ENCODE measurements at places on chromosomes 3 and 15.

DNA sequence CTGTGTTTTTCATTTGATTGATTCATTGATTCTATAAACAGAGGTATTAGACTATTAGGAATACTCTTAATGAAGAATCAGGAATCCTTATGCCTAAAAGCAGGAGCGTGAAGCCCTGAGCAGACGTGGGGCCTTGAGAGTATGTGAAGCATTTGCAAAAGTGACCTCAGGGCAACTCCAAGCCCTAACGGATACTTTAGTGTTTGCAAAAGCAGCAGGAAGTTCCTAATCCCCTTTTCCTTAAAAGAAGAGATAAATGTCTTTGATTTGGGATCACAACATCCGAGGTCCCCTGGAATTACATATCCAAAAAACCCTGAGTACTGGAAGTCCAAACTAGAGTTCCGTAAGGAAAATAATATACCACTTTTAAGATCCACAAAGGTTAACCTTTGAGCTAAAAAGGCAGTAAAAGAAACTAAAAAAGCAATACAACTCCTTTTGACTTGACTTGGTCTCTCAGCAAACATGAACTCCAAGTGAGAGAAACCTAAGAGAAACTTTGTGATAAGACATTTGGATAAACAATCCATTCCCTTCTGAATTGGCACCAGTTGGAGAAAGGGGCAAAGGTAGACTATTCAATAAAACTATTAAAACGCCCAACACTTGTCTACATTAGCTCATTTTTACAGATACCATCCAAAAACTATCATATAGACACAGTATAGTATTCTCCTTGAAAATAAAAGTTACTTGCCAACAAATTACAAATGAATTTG lies 27.4 kb downstream of the PRTG start:
- DNase-seq = no peak

DNA sequence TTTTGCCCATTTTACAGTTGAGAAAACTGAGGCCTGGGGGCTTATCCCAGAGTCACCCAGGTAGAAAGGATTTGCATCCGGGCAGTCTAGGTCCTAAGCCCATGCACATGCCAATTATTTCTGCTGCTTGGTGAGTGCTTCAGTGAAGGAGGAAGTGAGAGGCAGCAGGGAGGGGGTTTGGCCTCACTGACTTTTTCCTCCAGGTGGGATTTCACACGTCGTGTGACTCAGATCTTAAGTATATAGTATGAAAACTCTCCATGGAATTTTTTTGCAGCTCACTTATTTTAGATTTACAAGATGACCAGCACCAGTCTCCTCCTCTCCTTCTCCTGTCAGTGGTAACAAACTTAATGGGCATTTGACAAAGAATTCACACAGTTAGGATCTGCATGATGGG lies 4.6 kb downstream of the ITGA11 start:
- no peak for DNase-seq

GRCh38 chr3:116037954-116038911 lies 407.1 kb downstream of the LSAMP start:
- no peak for DNase-seq

GRCh38 chr15:28096670-28097431 lies 2.3 kb downstream of the OCA2 start:
- no peak for DNase-seq

- DNase-seq = no peak
Observed at GRCh38 chr3:150081084-150081483, 110.4 kb upstream of the PFN2 start.

DNA sequence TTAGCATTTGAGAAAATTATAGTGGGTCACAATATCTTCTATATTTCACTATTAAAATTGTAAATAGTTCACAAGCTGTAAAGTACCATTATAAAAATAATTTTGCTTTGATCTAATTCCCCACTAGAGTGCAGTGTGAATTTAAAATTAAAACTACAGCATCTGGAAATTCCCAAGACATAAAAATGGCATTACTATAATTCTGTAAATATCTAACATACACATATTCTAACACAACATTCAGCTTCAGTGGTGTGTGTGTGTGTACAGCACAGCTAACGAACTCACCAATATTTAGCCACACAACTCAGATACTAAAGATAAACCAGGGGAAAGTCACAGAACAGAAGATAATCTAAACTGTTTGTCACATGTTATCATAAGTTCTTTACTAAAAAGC lies 424.9 kb upstream of the ZNF385D start:
- DNase-seq = no peak

- DNase-seq = peak; percentile 68
Observed at GRCh38 chr3:125585595-125586223, 9.6 kb downstream of the OSBPL11 start.

DNA sequence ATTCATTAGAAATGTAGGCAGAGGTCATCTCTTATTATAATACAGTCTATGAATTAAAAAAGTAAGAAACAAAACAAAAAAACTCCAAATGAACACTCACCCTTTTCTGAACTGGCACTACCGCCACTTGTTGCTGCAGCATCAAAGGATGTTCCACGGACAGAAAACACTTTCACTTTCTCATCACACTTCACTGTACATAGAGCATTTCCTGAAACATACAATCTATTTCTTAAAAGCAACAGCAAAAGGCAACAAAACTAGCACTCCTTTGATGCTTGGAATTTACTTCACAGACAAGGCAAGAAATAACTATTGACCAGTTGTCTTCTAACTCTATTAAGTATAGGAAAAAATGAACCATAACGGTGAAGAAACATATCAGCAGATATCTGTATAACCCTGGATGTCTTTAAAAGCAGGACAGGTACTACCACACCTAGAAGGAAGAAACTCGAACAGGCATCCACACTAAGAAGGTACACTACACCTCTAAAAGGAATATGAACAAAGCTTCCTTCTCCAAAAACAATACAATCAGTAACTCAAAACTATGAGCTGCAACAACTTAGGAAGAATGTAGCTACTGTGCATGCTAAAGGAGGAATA lies 24.9 kb downstream of the ETFA start:
- DNase-seq = no peak

DNA sequence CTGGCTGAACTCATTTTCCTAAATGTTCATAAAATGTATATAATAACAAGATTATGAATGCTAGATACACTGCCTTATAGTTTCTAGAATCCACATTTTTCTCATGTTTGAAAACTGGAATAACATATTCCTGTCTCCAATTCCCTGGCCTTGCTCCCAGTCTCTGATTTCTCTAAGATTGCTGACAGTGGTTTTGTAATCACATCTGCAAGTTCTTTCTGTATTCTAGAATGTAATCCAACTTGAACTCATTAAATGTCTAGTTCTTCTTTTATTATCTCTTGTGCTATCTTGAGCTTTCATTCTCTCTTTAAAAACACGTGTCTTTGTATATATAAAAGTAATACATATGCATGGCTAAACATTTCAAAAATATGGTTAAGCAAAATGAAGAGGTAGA lies 215.2 kb upstream of the ADAMTS9 start:
- no peak for DNase-seq

DNA sequence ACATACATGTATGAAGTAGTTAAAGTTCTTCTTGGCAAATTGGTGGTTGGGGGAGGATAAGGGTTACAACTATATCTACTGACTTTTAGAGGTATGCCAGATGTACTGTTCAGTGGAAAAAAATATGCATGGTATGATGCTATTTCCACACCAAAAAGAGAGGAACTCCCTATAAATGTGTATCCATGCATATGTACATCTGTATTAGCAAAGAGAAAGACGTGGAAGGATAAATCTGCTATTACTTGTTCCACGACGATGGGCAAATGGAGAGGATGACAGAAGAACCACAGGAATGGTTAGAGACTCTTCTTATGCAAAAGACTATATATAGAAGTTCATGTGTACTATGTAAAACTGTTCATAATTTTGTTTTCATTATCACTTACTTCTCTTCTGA lies 197.6 kb downstream of the RORA start:
- no peak for DNase-seq

- no peak for DNase-seq
Observed at GRCh38 chr3:111481551-111481950, 60.4 kb upstream of the CD96 start.

DNA sequence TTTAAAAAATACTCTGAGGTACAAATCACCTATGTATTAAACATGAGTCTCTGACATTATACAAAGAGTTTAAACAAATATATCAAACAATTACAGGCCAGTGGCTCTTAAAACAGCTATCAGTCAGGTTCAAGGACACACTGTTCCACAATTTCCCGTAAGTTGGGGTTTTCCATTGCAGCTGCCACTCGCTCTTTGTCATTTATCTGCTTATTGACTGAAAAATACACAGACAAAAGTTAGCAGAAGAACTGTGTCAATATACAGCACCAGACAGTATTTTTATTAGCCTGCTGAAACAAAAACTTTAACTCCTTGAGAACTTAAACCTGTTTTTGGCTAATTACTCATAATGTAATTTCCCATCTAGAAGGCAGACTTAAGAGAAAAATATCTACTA lies 20.8 kb downstream of the CIAO2A start:
- no peak for DNase-seq

GRCh38 chr15:60721707-60722106 lies 242.8 kb upstream of the ICE2 start:
- DNase-seq = no peak

DNA sequence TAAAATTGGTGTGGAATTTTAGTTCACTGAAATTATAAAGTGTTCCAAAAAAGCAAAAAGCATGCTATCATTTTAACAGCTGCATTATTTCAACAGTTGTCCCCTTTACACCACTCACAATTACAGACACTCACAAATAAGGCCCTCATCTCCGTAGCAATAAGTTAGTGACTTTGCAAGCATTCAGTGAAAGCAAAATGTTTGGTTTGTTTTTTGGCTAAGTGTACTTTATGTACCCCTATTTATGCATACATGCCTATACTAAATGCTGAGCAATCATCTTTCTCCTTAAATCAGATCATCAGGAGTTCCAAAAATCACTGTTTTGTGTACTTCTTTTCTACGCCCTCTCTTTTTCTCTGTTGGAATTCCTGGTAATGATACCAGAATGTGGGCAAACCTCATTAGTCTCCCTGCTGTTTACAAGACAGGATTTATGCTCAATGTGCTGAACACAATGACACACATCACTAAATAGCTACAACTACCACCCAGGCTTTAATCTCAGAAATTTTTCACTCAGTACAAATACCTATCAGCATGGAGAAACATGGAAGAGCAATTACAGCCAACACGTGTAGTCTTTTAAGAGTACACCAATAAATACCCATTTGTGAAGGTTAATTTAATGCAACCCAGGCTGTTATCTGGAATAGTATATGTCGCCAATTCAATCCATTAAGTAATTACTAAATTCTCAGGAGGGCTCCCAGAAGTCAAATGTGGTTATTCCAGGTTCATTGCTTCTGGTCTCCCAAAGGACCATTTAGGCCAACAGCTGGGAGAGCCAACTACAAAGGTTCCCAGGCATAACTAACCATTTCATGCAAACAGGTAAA lies 12.0 kb downstream of the ALDH1A2 start:
- DNase-seq = no peak

GRCh38 chr3:53226841-53227407 lies 28.9 kb downstream of the TKT start:
- no peak for DNase-seq

- DNase-seq = peak; percentile 64
Observed at GRCh38 chr3:181700168-181701087, 11.3 kb upstream of the SOX2 start.

GRCh38 chr3:54696313-54696712 lies 231.5 kb downstream of the LRTM1 start:
- no peak for DNase-seq

- DNase-seq = no peak
Observed at GRCh38 chr3:39105687-39106063, 1.8 kb downstream of the GORASP1 start.

DNA sequence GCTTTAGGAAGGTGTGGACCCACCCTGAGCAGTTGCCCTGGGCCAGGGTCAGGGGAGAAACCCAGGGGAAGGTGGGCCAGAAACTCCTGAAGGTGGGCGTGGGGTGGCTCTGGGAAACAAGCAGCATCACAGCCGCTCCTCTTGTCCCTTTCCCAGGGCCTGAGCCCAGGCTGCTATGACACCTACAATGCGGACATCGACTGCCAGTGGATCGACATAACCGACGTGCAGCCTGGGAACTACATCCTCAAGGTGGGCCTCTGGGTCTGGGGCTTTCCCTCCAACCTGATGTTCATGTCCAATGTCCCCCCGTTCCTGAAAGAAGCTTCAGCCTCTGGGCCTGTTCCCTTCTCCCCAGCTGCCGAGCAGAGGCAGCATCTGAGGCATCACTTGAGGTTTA lies 21.4 kb downstream of the LOXL1 start:
- no peak for DNase-seq

DNA sequence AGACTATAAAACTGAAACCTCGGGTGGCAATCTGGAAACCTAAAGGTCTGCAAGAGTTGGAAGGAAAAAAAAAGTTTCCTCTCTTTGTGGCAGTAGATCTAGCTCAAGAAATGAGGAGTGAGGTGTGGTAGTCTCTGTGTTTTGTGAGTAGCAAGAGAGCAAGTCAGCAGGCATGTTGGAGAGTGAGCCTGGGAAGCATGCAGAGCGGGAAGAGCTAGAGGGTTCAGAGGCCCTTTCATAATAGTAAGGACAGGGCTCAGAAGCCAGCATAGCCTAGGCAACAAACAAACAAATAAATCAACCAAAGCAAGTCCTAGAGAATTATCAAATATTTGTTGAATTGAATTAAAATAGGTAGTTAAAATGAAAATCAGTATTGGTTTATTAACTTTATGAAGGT lies 189.7 kb upstream of the CBLB start:
- no peak for DNase-seq

- no peak for DNase-seq
Observed at GRCh38 chr15:69009341-69009740, 5.2 kb upstream of the NOX5 start.

DNA sequence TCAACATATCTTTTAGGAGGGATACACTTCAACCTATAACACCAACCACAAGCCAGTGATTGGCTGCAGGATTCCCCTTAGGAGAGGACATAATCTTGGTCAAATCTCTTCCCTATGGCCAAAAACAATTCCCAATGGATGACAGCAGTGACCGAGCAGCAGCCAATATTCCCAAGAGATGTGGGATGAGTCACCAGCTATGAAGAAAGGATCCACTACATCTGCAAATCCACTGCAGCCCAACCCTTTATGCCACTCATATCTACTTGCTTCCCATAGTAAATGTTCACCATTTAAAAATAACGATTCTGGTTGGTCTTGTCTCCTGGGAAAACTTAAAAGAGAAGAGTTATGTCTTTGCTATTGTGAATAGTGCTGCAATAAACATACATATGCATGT lies 4.5 kb upstream of the IQCF5 start:
- DNase-seq = no peak

GRCh38 chr3:31699309-31699953 lies 166.7 kb downstream of the STT3B start:
- DNase-seq = no peak

DNA sequence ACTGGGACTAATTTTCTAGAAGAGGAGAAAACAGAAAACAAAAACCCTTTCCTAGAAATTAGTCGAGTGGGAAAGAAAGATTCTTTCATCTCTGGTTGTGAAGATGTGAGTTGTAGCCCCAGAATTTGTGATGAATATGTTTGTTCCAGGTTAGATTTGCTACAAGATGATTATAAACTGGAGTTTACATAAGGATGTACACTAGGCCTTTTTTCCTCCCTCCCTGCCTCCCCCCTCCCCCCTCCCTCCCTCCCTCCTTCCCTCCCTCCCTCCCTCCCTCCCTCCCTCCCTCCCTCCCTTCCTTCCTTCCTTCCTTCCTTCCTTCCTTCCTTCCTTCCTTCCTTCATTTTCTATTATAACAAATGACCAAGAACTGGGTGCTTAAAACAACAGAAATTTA lies 1502.0 kb downstream of the SI start:
- DNase-seq = no peak

GRCh38 chr15:31391687-31392671 lies 65.3 kb downstream of the KLF13 start:
- no peak for DNase-seq

- no peak for DNase-seq
Observed at GRCh38 chr3:54577313-54577712, 350.5 kb downstream of the LRTM1 start.

Measured in forelimb muscle (tissue), 1 donor.